Esophagus squamous epithelium (tissue), 5 donors: ENCODE measurements at places on chromosomes 1 and 21.

- DNase-seq = no peak
- no peaks in the 10 kb centered on the region for H3K36me3 ChIP-seq
- H3K4me3 ChIP-seq = no peak overlapping the region
Observed at GRCh38 chr1:30314591-30314990, 408.8 kb downstream of the MATN1 start.

DNA sequence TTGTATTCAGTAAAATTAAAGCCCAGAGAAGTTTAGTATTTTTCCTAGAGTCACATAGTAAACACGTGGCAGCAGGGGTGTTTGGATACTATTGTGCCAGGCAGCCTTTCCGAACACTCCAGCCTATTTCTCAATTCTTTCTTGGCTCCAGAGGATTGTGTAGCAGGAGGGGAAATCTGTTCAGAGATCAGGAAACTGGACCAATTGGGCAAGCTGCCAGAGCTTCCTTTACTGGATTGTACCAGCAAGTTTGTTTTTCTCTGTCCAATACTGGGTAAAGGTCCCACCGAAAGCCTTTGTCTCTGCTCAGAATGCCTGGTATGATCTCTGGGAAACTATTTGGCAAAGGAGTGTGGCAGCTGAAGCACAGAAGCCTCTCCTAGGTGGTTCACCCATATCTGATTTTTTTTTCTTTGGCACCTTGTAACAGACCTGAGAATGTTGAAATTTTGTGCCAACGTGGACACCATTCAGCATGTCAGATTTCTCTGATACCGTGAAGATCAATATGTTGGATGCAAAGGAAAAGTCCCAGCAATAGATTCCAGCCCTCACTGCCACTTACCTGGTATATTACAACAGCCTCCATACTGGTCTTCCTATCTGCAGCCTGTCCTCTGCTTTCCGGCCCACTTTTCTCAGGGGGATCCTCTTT, 126.2 kb downstream of the FGGY start:
- no peaks in the 10 kb centered on the region for H3K36me3 ChIP-seq
- H3K4me3 ChIP-seq = no peak overlapping the region
- peak overlapping the region; percentile 40 for H3K27ac ChIP-seq
- DNase-seq = no peak

DNA sequence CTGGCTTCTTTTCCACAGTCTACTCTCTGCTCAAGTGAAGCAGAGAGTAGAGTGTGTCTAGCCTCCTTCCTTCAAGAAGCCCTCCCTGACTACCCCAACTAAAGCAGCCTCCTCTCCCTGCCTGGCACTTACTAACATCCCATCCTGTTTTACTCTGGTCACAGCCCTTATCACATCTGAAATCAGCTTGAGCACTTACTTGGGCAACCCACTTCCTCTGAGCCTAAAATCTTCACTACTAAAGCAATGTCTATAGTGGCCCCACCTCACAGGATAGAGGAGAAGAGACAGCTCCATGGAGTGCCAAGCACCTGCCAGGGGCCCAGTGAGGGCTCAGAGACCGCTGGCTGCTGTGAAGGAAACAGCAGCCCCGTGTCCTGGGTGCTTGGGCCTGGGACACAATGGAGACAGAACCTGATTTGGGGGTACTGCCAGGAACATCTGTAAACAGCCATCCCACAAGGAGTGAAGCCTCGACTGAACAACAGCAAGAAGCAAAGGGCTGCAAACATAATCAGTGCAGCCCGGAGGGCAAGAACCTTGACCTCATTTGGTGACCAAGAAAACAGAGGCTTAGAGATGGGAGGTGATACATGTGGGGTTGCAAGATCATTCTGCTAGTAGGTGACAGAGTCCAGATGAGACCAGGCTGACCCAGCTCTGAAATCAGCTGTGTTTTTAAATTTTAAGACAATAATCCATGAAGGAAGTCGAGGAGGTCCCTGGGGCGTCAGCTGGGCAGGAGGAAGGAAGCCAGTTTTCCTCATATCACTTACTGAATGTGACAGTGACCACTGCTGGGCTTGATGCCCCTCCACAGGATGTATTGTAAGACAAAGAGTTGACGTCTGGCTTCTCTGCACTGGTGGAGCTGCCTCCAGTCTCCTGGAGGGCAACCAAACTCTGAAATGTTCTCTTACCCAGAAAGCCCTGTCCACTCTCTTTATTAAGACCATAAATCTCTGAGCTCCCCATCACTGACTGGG, 710.6 kb downstream of the MATN1 start:
- H3K27me3 ChIP-seq = no peaks in the 10 kb centered on the region
- no peaks in the 10 kb centered on the region for H3K36me3 ChIP-seq
- no peak overlapping the region for H3K4me3 ChIP-seq
- no peak for DNase-seq

DNA sequence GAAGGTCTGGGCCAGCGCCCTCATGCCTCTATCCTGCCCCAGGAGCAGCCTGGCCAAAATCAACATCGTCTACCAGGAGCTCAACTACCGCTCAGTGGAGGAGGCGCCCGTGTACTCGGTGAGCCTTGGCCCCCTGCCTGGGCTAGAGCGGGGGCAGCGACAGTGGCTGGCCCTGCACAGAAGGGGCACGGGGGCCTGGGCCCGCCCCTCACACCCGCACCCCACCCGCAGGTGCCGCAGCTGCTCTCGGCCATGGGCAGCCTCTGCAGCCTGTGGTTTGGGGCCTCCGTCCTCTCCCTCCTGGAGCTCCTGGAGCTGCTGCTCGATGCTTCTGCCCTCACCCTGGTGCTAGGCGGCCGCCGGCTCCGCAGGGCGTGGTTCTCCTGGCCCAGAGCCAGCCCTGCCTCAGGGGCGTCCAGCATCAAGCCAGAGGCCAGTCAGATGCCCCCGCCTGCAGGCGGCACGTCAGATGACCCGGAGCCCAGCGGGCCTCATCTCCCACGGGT, 10.8 kb downstream of the SCNN1D start:
- DNase-seq = no peak
- peaks cover 1% of the 10 kb centered on the region for H3K36me3 ChIP-seq

DNA sequence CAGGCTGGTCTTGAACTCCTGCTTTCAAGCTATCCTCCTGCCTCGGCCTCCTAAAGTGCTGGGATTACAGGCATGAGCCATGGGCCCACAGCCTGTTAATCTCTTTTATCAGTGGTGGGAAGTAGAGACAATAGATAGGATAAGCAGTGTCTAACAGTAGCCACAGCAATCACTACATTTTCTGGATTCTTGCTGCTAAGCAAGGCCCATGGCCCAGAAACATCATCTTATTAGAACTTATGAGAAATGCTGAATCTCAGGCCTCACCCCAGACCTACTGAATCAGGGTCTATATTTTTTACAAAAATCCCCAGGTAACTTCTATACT, 29.7 kb downstream of the IGFN1 start:
- H3K4me3 ChIP-seq = no peak overlapping the region
- DNase-seq = no peak
- H3K36me3 ChIP-seq = no peaks in the 10 kb centered on the region
- H3K27me3 ChIP-seq = no peaks in the 10 kb centered on the region

DNA sequence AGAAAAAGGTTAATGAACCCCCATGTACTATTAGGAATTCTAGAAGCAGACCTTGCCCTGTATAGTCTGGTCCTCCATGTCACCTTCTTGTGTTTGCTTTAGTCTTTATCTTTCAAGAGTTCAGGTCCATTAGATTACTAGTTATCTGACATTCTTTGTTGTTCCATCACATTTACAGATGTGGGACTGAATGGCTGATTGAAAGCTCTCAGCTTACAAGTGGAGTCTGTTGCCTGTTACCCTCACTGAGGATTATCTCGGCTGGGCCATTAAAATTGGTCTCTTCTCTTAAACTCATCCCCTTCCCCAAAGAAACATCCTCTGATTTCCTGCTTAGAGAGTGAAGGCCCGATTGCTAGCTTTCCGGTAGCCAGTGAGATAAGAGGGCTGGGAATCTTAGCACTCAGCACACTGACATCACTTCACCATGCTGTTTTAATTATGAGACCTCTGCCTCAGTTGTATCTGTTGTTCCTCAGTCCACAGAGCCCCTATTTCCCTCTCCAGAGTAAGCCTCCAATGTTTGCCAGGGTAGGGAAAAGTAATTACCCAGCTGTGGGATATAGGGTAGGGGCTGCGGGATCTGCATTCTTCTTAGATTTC, 76.8 kb downstream of the LPGAT1 start:
- H3K36me3 ChIP-seq = no peaks in the 10 kb centered on the region
- H3K4me3 ChIP-seq = no peak overlapping the region
- no peaks in the 10 kb centered on the region for H3K4me1 ChIP-seq
- DNase-seq = no peak
- no peaks in the 10 kb centered on the region for H3K27me3 ChIP-seq
